ENCODE measurements at places on chromosomes 2 and 18.
A peak's percentile ranks its signal among the peaks of the same experiment; 100 is the strongest.

DNA sequence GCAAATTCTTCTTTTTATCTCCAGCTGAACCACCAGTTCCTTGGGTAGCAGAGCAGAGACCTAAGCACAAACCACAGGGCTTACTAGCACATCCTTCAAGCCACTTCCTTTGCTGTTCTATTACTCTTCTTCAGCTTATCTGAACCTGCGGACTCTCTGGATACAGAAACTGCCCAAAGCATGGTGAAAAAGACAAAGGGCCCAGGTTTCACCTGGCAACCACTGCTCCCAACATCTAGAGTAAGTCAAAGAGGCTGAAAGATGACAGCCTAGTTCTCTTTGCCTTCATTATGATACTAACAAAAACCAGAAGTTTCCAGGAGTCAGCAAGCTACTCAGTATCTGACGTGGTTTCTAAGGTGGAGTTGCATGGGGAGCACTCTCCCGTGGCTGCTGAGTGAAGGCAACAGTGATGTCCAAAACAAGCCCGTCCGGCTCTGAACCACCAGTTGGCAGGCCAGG, 43.4 kb downstream of the KANSL3 start:
- no peak for DNase-seq

GRCh38 chr2:177147093-177147694, 65.4 kb upstream of the HNRNPA3 start:
- DNase-seq: peak; percentile 80

GRCh38 chr2:43701111-43701510, 24.9 kb upstream of the C1GALT1C1L start:
- DNase-seq: no peak

DNA sequence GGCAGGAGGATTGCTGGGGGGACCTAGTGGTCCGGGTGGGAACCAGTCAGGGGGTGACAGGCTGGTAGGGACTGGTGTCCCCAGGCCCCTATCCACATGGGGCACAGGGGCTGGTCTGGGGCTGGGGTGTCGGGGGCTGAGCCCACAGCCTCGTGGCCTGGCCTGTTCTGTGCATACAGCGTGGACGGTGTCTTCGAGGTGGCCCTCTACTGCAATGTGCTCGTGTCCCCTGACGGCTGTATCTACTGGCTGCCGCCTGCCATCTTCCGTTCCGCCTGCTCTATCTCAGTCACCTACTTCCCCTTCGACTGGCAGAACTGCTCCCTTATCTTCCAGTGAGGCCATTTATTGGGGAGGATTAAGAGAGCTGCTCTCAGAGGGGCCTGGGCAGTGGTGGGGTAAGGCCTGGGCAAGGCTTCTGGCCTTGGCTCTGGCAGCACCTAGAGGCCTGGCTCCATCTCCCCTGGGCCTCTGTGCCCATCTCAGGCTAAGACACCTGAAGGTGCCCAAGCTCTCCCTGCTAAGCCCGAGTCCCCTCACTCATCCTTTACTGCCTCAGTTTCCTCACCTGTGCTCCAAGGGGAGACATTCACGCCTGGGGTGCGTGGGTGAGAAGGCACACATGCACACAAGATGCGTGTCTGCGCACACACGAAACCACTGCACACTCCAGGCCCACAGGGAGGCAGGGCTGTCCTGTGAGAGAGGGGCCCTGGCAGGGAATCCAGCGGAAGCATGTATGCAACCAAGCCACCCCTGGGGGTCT, 1.9 kb downstream of the CHRNG start:
- no peak for DNase-seq

- DNase-seq: peak; percentile 82
These were observed 274.7 kb downstream of the RNF144A start for GRCh38 chr2:7191932-7192331.

DNA sequence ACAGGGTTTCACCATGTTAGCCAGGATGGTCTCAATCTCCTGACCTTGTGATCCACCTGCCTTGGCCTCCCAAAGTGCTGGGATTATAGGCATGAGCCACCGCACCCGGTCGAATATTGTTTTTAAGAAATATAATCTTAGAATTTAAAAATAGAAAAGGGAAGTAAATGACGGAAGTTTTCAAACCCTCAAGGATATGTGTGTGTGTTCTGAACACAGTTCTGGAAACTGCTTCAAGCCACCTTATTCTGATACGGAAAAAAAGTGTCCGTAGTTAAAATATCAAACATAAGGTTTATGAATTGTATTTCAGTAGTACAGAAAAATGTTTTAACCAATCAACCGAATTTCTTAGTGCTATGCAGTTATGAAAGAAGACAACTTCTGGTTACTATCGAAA, 115.9 kb downstream of the UPP2 start:
- DNase-seq: no peak

DNA sequence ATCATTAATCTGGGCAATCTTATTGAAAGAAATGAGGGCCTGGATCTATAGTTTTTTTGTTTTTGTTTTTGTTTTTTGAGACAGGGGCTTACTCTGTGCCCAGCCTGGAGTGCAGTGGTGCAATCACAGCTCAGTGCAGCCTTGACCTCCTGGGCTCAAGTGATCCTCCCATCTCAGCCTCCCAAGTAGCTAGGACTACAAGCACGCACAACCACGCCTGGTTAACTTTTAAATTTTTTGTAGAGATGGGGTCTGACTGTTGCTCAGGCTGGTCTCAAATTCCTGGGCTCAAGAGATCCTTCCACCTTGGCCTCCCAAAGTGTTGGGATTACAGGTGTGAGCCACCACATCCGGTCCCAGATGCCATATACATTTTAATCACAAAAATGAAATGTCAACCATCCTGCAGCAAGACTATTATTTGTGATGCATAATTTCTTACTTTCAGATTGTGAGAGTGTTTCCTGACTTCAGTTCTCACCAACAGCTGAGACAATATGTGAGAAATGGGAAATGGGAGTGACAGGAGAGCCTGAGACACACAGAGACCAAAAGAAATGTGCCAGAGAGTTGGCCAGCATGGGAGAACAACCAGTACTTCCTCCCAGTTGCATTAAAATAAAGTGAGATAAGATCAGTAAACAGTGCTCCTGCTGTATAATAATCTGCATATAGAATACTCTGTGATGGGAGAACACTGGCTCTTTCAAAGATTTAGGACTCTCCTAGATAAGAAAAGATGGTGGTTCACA, 87.6 kb downstream of the METTL8 start:
- DNase-seq: no peak

DNA sequence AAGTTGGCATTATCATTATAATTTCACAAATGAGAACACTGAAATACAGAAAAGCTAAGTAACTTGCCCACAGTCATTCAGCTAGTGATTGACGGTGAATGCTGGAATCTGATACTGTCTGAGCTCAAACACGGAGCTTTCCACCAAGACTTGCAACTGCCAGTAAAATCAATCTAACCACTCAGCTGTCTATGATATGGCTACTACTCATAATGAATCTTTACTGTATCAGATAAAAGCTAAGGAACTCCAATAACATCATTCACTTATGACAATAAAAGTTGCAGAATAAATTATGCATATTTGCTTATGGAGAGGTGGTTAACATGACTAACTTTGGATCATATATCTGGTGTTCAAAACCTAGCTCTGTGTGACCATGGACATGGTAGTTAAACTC, 279.4 kb upstream of the NXPH2 start:
- no peak for DNase-seq

- DNase-seq: no peak
These were observed 94.7 kb upstream of the TAF1B start for GRCh38 chr2:9748577-9748976.

DNA sequence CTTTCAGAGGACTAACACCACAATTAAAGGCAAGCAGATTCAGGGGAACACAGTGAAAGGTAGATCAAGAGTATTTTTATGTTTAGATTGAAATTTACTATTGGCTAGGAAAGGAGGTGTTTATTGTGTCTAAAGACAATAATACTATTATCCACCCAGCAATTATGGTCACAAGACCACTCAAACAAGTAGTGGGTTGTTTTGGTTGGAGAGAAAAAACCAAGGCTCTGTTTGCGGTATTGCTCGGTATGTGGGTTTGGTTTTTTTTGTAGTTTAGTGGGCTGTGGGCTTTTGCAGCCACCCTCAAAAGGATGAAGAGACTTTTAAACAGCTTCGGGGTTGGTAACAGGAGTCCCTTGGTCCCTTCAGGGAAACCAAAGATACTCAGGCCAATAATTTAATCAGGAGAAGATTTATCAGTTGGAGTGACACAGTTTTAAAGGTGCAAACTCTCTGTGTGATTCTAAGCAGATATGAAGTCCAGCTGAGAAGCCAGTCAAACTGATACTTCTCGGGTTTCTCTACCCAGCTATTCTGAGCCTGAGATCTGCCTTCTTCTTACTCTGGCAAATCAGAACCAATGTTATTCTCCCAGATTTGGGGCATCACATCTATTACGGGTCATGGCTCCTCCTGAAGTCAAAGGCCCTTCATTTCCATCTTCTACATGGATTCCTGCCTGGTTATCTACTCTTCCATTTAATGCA, 55.3 kb downstream of the DCC start:
- no peak for DNase-seq

- DNase-seq: no peak
These were observed 213.2 kb upstream of the CNTNAP5 start for GRCh38 chr2:123811846-123812245.

DNA sequence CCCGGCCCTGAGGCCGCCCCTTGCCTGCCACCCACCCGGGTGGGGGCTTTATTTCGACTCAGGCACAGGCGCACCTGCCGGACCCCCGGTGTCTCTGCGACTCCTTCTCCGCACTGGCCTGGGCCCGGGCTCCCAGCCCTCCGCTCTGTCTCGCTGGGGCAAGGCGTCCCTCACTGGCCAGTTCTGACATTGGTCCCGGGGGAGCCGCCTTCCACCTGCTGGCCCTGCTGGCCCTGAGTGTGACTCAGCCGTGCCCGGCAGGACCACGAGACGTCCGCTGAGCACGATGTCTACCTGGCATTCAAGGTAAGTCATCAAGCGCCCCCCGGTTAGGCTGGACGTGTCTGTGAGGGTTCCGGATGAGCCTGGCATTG, 131.5 kb upstream of the CTDP1 start:
- DNase-seq: no peak

GRCh38 chr2:174327841-174328113, 7.0 kb upstream of the SP9 start:
- DNase-seq: no peak

DNA sequence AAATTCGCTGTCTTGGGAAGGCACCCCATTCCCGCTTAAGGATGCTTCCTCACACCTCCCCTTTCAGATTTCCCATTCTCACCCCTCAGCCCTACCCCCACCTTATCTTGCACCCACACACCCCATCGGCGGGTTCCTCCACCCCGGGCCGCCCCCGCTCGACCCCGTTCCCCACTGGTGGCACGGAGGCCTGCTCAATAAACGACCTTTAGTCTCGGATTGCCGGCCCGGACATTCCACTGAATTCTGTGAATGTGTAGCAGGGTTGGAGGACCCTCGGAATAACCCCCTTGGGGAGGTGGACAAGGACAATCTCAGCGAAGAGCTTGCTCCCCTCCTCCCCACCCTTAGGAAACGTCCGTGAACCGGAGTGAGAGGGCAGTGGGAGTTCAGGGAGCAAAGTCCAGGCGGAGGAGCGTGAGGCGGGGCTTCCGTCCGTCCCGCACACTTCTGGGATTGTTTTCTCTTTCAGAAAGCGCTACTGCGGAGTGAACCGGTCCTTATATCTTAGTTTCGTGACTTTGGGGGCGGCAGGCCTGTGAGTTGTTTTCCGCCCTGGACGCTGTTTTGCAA, 2.8 kb upstream of the LBX2 start:
- peak; percentile 39 for DNase-seq

- DNase-seq: no peak
These were observed 15.6 kb downstream of the COLEC12 start for GRCh38 chr18:484749-485464.

GRCh38 chr2:144165599-144166250, 354.2 kb downstream of the ZEB2 start:
- no peak for DNase-seq

- no peak for DNase-seq
These were observed 4.6 kb downstream of the HOXD1 start for GRCh38 chr2:176193048-176193447.

GRCh38 chr18:2923464-2923863, 76.7 kb downstream of the EMILIN2 start:
- no peak for DNase-seq

- no peak for DNase-seq
These were observed 15.6 kb upstream of the CYTIP start for GRCh38 chr2:157459486-157459885.

- no peak for DNase-seq
These were observed 72.7 kb downstream of the NYAP2 start for GRCh38 chr2:225472161-225472560.

- no peak for DNase-seq
These were observed 297.6 kb upstream of the NRXN1 start for GRCh38 chr2:51329512-51329911.

DNA sequence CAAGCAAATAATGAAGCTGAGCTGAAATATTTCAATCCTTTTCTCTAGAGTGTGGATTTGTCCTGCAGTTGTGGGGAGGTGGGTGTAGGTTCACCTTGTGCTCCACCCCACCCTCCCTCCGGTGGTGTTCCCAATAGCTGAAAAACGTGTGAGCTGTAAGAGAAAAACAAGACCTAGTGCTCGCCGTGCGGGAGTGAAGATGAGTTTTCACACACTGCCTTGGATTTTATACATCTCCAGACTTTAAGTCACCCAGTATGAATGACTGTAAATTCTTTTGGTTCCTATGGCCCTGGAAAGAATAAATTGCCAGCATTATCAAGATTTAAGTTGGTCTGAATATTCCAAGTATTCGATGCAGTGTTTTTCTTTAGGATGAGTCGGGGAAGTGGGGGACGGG, 1.9 kb upstream of the SOX11 start:
- no peak for DNase-seq

GRCh38 chr18:28425886-28426285, 249.0 kb upstream of the CDH2 start:
- no peak for DNase-seq

Measured in GM23248 (cell line).